ENCODE measurements at places on chromosomes 12 and 14.

GRCh38 chr14:23079716-23080115 lies 15.2 kb downstream of the ACIN1 start:
- DNase-seq: no peak

- DNase-seq: no peak
Observed at GRCh38 chr14:88829188-88829587, 4.7 kb downstream of the TTC8 start.

DNA sequence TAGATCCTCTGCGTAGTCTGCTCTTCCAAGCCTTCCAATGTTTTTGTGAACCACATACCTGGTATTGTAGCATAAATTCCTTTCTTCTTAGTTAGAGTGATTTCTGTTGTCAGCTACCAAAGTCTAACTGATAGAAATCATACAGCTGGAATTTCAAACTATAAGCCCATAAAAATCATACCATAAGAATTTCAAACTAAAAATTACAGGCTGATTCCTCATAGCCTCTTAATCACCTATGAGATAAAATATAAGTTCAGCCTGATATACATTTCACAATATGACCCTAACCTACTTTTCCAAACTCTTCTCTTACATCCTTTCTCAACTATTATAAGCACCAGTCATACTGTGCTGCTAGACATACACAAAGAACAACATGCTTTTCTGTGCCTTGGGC lies 64.8 kb downstream of the PTHLH start:
- DNase-seq: no peak

DNA sequence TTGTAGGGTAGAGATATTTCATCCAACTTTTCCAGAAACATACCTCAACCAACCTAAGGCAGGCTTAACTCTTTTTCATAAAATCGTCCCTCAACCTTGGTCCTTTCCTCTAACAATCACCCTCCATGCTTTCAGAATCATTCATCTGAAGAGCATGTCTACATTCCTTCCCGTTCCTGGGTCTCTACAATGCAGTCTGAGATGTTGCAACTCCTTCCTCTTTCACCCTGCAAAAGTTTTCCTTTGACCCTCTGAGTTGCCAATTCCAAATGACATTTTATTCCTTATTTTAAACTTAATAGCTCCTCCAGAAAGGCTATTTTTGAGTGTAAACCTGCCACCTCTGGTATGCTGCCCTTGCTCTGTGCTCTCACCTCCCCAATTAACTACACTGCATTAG lies 16.7 kb downstream of the SLC7A7 start:
- no peak for DNase-seq

GRCh38 chr12:51174501-51174900 lies 1.6 kb upstream of the TFCP2 start:
- no peak for DNase-seq

DNA sequence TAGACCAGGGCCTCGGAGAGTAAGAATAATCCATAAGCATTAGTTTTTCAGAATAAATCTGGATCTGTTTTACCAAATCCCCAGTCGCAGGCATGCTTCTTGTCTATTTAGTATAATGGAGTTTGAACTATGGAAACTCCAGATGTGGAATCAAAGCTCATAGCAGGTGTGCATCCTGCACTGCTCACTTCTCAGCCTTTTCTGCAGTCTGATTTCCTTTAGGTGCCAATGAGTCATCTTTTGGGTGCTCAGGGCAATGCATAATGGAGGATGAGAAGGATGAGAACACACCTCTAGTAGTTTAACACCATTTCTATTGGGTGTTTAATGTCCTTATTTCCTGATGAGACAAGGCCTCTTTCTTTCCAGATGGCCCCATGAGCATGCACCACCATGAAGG lies 961.2 kb downstream of the TMEM121 start:
- no peak for DNase-seq

DNA sequence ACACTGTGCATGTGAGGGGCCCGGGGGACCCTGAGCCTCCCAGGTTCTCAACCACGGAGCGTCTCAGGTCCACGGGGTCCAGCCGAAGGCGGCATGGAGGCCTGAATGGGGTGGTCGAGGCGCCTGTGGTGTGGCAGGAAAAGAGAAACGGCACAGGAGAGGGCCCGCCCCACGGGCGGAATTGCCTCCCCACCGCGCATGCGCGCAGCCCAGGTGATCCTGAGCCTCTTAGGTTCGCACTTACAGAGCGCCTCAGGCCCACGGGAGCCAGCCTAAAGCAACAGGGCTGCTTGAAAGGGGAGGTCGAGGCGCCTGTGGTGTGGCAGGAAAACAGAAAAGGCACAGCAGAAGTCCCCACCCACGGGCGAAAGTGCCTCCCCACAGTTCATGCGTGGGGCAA lies 311.0 kb downstream of the ALG10 start:
- no peak for DNase-seq

DNA sequence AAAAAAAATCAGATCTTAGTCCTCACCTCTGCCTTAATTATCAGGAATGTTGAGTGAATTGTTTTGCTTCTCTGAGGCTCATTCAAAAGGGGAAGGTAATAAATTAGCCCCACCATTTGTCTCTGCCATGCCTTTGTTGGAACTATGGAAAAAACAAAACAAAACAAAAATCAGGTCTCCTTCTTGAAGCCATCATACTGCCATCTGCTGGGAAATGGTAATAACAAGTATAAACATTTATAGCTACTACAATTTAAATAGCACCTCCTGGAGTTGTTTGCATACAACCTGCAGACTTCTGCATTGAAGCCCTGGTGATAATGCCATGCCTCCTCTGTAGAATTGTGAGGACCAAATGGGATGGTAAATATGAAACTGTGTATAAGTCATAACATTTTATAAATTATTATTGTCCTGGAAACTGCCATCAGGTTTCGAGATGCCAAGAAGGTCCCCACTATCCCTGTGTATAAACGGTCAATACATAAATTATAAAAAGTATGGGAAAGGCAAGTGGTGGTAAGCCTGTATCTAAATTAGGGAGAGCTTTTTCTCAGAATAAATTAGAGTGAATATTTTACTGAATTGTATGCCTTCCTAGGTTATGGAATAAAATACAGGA lies 87.2 kb upstream of the FGD4 start:
- no peak for DNase-seq

GRCh38 chr12:131025939-131026702 lies 72.4 kb downstream of the ADGRD1 start:
- DNase-seq: no peak

GRCh38 chr12:67937822-67938221 lies 51.4 kb upstream of the IFNG-AS1 start:
- no peak for DNase-seq

- DNase-seq: no peak
Observed at GRCh38 chr14:89258728-89259273, 158.2 kb downstream of the FOXN3 start.

DNA sequence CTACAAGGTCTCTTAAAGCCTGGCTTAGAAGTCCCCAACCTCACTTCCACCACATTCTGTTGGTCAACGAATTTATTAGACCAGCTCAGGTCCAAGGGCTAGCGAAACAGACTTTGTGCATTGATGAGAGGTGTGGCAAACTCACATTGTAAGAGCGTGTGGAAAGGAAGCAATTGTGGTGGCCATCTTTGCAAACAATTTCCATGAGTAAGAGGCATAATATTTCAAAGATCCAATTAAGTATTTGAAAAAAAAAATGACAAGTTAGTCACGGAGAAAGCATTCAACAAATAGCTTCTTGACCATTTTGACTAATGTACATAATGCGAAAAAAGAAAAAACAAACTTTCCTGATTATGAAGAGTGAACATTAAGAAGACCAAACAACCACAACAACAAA lies 7.4 kb downstream of the NR1H4 start:
- DNase-seq: no peak

DNA sequence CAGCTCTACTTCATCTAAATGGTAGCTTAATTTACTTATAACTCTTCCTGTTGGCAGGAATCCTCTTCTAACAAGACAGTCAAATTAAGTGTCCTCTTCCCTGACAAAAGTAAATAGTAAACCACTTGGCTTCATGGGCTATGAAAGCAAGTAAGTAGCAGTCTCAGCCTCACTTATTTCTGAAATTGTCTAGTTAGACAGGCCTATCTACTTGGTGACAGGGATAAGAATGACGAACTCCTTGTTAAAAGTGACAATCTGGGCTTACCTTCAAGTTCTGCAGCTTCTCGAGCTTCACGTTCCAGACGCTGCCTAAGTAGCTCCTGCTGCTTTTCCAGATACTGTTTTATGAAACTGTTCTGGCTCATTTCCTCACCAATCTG lies 4.7 kb downstream of the ACIN1 start:
- no peak for DNase-seq

GRCh38 chr14:49506650-49507049 lies 79.5 kb downstream of the RPS29 start:
- DNase-seq: no peak

DNA sequence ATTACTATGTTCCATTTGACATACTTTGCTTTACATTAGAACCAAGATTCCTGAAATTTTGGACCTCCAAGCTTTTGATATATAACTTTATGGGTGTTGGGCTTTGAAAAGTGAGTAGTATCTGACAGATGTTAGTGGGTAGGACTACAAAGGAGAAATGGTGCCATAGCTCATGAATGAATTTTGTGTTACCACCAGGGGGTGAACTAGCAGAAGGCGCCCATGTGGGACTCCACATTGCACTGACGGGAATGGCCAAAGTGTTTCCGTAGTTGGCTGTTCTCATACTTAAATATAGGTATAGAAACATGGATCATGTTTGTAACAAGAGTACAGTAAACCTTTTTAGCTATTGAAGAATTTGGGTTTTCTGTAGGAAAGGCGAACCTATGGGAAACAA lies 337.5 kb downstream of the FLRT2 start:
- DNase-seq: no peak

- DNase-seq: no peak
Observed at GRCh38 chr12:27123642-27124041, 41.3 kb upstream of the C12orf71 start.

DNA sequence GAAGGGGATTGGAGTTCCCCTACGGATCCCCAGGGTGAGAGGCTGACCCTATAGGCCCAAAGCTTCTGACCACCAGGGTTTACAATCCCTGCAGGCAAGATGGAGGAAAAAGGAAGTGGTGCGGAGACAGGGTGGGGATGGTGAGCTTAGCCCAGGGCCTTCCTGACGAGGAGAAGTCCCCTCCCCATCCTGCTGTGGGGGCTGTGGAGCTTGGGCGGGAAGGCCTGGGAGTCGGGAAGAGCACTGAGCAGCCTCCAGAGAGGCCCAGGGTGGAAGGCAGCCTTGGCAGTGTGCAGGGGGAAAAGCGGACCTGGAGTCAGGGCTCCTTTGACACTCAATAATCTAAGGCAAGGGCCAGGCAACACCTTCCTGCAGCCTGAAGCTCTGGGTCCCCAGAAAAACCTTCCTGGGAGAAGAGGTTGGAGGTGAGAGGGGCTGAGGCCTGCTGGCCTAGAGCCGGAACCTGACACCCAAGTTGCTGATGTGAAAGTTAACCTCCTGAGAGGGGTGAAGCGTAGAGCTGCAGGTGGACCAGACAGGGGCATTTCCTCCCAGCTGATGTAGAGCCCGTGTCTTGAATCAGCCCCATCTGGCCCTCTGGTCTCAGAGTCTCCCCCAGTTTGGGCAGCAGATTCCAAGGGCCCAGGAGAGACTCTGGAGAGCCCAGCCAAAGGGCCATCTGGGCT lies 6.0 kb downstream of the HDAC7 start:
- no peak for DNase-seq

- DNase-seq: no peak
Observed at GRCh38 chr14:47186486-47186885, 488.9 kb downstream of the MDGA2 start.

GRCh38 chr12:6843118-6843902 lies 2.6 kb downstream of the GNB3 start:
- DNase-seq: no peak

GRCh38 chr12:65593239-65593701 lies 231.0 kb upstream of the HMGA2 start:
- no peak for DNase-seq

- DNase-seq: no peak
Observed at GRCh38 chr14:56731187-56731586, 79.1 kb downstream of the OTX2 start.

DNA sequence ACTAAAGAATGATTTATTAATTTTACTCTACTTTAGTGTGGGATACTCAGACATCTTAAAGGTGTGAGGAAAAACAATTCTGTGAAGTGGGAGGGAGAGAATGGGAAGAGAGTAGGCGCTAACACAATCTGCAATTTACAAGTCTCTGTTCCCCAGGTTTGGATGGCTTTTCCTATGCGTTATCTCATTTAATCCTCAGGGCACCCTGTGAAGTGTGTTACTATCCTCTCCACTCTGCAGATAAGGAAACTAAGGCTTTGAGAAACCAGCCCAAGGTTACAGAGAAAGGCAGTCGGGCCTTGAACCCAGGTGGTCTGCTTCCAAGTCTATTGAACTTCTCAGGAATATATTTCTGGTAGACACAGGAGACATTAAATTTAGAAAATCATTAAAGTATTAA lies 36.2 kb upstream of the TUBA1C start:
- DNase-seq: no peak

DNA sequence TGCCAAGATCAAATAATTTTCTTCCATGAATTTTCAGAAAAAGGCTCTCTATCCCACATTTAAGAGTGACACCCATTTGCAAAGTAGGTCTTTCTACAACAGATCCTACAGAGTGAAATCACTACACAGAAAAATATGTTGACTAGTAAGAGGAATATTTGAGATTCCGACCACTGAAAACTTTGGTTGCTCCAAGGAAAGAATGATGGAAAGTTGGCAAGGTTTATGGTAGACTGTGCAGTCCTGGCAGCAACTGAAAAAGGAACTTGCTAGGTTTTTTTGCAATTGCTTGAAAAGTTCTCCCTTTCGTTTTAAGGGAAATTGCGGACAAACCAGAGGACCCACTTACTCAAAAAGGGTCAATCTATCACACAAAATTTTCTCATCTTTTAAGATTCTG lies 83.1 kb upstream of the TSPAN8 start:
- no peak for DNase-seq

GRCh38 chr12:98653866-98654493 lies 8.9 kb downstream of the APAF1 start:
- DNase-seq: no peak

DNA sequence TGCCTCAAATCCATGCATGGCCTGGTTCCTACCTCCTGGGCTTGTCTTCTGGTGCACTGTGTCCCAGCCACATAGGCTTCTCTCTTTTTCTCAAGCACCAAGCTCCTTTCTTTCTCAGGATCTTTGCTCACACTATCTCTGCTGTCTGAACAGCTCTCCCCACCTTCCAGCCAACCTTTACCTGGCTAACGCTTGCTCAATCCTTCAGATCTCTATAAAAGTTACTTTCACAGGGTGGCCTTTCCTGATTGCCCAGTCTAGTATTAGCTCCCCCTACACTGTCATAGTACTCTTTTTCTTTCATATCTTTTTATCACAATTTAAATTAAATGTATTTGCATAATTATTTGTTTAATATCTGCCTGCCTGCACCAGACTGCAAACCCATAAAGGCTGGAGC lies 3.8 kb downstream of the PARP11 start:
- DNase-seq: no peak

DNA sequence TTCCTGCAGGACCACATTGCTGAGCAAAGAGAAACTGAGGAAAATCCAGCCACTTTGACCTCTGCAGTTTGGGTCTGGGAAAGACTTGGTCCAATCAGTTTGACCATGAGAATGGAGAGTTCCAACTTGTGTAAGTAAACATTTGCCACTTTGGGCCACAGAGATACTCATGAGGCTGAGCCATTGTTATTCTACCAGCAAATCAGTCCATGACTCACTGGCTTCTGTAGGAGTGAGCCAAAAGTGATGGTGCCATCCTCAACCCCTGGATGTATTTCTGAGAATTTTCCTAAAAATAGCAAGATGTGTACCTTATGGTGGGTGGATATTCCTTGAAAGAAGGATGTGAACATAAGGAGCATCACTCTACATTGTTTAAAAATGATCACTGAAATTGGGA lies 192.9 kb upstream of the OR4E1 start:
- DNase-seq: no peak

- no peak for DNase-seq
Observed at GRCh38 chr14:34059037-34059924, 108.4 kb upstream of the EGLN3 start.
